ENCODE measurements at places on chromosomes 13 and 19.

GRCh38 chr13:94933936-94934335 lies 221.6 kb upstream of the SOX21 start:
- no peak for DNase-seq

DNA sequence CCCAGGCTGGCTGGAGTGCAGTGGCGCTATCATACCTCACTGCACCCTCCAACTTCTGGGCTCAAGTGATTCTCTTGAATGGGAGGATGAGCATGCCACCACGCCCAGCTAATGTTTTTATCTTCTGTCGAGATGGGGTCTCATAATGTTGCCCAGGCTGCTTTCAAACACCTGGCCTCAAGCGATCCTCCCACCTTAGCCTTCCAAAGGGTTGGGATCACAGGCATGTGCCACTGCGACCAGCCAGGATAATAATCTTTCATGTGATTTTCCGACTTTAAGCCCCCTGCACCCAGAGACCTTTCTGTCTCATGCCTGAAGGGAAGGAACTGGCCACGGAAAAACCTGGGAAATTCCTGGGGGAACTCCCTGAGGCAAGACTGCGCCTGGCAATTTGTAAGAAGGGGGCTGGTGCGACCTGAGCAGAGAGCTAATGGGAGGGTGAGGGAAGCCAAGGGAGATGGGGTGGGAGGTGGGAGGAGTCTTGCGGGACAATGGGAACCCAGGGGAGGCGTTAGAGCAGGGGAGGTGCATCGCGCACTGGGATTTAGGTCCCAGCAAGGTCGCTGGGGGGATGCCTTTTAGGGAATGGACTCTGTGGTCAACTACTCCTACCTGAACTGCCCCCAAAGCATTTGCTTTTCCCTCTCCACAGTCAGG lies 1.2 kb upstream of the CCDC124 start:
- DNase-seq = no peak

- no peak for DNase-seq
These were observed 245.7 kb downstream of the DNAJC15 start for GRCh38 chr13:43269037-43269481.

DNA sequence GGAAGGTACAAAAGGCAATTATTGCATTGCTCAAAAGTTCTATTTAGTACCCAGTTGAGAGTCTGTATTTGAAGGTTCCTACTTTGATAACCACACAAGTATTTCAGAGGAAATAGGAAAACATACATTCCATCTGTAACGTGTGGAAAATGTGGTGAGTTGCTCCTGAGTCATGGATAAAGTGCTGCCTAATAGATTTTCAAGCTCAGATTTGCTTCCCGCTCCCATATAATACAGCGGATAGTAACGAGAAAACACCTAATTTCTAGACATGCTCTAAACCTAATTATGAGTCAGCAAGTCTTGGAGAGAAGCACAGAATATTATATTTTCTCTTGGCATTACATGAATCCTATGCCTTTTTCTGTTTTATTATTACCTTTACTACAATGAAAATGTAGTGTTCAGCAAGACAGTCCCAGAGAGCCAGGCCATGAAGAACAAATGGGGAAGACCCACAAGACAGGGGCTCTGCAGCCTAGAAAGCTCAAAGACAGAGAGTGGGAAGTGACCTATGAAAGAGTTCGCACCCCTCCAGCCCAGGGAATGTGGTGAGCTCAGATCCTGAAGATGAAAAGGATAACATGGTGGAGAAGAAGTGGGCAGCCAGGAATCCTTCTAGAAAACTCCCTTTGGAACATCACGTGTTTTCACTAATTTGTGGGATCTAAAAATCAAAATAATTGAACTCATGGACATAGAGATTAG lies 116.1 kb downstream of the STARD13 start:
- no peak for DNase-seq

GRCh38 chr13:111945086-111945485 lies 121.9 kb upstream of the SOX1 start:
- no peak for DNase-seq

GRCh38 chr19:5128251-5128935 lies 159.5 kb downstream of the KDM4B start:
- DNase-seq = no peak

DNA sequence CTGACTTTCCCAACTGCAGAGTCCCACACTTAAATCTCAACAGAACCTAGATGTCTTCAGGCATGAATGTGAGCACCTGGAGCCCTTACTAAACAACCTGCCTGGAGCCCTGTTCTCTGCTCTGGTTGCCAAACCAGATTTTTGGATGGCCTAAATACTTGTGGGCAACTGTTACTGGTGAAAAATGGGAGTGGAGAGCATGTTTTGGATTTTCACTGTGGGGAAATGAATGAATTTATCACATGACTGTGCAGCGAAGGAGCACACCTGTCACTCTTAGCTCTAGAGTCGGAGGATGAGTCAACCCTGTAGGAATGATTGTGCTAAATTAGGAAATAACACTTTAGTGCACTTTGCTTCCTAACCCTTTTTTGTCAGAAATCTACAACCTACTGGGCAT lies 30.3 kb downstream of the SHISA2 start:
- DNase-seq = no peak

DNA sequence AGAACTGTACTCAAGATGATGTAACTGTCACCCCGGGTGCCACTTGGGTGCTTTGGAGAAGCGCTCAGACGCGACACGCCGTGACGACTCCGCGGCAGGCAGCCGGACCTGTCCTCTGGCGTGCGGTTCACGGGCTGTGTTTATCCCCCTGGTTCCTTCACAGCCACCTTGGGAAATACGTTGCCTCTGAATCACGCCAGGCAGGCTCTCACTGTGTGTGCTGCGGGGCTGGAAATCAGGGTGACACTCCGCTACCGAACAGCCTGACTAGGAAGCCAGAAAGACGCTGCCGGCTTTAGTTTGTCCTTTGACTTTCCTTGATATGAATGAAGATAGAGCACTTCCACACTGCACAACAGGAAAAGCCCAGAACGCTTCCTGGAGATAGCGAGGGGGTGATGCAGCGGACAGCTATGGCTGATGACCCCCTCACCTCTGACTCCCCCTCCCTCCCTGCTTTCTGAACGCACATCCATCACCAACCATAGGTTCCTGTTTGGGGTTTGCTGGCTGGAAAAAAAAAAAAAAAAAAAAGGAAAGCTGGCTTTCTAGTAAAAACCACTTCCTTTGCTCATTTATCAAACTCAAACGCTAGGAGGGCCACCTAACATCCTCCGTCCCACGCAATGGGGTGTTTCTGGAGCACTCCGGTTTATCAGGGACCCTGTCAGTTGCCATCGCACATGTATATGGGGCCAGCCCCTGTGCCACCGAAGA lies 3.7 kb upstream of the GP6 start:
- no peak for DNase-seq

- DNase-seq = no peak
These were observed 115.4 kb downstream of the FLT1 start for GRCh38 chr13:28379371-28380083.

DNA sequence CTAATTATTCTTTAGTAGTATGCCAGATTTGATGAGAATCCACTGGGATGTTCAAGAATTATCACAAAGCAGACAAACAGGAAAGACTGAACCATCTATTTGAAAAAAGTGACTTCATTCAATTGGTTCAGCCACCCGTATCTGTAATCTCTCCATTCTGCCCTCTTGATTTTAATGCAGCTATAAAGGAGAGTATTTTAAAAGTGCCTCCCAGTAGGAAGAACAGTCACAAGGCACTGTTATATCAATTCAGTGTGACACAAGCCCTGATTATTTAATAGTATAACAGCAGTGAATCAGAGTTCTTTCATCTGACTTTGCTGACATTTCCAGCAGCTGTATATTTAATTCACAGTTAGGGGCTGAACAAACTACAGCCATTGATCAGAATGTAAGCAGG lies 77.3 kb upstream of the SLAIN1 start:
- DNase-seq = no peak

GRCh38 chr13:26758496-26759157 lies 2.0 kb downstream of the GPR12 start:
- no peak for DNase-seq

DNA sequence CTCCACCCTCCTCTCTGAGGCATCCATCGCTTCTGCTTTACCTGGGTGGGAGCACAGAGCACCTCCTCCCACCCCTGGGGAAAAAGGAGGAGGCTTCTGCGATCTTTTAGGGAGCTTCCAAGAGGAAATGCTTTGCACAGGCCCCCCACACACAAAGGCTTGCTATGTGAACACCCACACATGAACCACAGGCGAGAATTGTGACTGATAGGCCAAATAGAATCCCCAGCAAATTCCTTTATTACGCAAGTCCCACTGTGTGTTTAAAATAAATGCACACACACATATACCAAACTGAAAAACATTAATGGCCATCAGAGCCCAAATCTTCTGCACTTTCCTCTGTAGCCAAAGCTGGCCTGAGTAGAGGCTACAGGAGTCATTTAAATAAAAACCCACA lies 50.6 kb downstream of the HSPH1 start:
- no peak for DNase-seq

DNA sequence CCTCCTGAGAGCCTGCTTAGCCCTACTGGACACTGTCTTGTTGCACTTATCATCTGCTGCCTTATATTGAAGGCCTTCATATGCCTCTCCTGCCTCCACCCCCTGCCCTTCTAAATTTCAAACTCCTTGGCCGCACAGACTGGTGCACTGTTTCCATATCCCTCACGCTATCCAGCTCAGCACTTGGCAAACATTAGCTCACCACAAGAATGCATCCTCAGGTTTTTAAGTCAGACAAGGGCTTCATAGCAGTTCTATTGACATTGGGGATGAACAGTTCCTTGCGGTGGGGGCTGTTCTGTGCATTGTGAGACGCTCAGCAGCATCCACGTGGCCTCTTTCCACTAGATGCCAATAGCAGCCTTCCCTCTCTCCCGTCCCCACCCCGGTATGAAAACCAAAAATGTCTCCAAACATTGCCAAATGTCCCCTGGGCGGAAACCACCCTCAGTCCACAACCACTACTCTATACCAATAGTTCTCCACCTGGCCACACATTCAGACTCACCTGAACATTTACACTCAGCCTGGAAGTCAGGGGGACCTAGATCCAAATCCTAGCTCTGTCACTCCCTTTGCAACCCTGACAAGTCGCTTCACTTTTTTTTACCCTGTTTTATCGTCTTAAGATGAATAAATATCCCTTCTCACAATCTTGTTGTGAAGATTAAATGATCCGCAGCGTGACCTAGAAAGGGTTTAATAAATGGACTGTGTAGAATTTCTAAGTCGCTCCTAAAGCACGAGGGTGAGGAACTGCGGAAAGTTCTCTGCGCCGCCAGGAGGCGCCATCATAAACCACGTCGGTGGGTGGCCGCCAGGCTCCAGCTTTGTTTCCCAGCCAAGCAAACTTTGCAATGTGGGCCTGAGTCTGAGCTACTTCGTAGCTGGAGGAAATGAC lies 3.6 kb upstream of the CEACAM3 start:
- no peak for DNase-seq

DNA sequence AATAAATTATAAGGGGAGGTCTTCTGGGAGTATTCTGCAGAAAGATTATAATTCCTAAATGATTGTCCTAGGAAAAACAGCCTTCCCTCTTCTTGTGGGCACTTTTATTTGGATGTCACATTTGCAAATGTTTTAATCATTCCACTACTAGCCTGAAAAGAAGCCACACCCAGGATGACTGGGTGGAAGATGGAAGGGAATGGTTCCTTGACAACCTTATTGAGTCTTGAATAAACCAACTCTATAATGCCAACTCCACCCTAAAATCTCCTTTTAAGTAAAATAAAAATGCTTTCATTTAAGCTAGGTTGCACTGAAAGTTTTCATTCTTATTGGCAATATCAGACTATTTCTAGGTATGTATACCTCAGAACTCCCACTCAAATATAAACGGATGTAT lies 494.6 kb downstream of the RFC3 start:
- DNase-seq = no peak

DNA sequence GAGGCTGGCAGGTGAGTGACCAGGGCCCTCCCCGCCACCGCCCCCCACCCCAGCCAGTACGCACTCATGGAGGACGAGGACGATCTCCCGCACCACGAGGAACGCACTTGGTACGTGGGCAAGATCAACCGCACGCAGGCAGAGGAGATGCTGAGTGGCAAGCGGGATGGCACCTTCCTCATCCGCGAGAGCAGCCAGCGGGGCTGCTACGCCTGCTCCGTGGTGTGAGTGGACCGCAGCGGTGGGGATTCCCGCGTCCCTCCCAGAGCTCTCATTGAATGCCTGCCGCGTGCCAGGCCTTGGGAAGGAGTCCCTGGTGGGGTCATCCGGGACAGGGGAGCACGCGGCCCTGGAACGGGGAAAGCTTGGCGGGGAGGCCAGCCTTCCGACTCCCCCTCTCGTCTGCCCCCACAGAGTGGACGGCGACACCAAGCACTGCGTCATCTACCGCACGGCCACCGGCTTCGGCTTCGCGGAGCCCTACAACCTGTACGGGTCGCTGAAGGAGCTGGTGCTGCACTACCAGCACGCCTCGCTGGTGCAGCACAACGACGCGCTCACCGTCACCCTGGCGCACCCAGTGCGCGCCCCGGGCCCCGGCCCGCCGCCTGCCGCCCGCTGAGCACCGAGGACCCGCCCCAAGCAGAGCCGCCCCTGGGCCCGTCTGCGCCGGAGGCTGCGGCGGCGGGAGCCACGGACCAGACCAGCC lies 4.8 kb upstream of the IFI30 start:
- no peak for DNase-seq

DNA sequence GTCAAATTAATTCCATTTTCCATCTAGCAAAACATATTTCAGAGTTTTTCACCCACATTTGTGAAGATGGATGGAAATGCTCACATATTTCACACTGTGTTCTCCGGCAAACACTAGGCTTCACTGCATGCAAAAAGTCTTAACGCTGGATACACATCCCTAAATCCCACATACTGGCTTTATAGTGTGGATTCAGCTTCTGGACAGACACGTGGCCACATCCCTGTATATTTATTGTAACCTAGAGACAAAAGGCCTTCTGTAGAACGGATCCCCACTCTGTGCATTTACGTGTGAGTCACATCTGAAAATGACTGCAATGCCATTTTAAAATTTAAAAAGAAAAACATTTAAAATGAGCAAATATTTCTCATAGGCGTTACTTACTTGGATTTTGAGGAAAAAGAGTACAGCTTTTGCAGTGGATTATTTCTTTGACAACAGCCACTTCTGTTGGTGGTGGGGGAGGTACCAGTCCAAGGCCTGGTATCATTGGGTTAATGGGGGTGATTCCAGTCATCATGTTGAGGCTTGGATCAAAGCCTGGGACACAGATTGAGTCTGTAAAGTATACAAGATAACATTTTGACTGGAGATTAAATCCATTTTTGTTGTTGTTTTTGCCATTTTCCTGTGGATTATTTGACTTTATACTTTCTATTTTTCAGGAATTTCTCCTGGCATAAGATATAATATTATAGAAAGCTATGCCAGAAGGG lies 337.7 kb downstream of the DNAJC15 start:
- DNase-seq = no peak

- no peak for DNase-seq
These were observed 21.2 kb downstream of the TMPRSS9 start for GRCh38 chr19:2381148-2381820.

- DNase-seq = no peak
These were observed 19.1 kb upstream of the KCTD4 start for GRCh38 chr13:45219938-45220375.

GRCh38 chr13:79837741-79838450 lies 356.9 kb downstream of the NDFIP2 start:
- no peak for DNase-seq

GRCh38 chr19:19537075-19538048 lies 703 bp upstream of the CILP2 start:
- DNase-seq = no peak
